MV-4-11 (cell line): ENCODE measurements at places on chromosomes 12 and 14.

- DNase-seq, result no peak
Measured at GRCh38 chr12:3550839-3551238, 59.8 kb downstream of the PRMT8 start.

DNA sequence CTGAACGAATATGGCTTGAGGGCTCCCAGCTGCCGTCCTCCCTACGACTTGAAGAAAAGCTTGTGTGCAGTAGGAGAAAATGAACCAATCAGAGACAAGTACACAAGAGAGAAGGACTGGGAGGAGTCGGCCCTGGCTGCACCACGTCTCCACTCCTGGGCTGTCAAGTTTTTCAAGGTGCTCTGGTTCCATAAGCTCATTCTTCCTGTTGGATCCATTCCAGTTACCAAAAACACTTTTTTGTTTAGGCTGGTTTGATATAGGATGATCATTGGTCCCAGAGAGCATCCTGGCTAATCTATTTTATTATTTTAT is 2.8 kb upstream of the A2ML1 start:
- no peak for DNase-seq

- DNase-seq, result peak; percentile 82
Measured at GRCh38 chr14:20652996-20653975, 11.8 kb upstream of the OR6S1 start.

DNA sequence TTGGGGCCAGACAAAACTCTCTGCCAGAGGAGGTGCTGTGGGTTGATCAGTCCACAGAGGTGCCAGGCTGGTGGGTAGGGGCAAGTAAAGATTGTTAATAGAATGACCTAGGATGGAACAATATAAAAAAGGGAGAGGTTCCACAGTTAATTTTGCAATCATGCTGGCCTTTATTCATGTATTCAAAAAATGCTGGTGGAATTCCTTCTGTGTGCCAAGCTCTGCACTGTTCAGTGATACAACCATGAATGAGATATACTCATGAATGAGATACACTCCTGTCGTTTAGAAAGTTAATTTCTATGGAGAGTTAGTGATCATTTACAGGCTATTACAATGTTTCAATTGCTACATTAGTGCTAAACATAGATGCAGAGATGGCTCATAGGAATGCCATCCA is 252.6 kb upstream of the RMST start:
- no peak for DNase-seq

DNA sequence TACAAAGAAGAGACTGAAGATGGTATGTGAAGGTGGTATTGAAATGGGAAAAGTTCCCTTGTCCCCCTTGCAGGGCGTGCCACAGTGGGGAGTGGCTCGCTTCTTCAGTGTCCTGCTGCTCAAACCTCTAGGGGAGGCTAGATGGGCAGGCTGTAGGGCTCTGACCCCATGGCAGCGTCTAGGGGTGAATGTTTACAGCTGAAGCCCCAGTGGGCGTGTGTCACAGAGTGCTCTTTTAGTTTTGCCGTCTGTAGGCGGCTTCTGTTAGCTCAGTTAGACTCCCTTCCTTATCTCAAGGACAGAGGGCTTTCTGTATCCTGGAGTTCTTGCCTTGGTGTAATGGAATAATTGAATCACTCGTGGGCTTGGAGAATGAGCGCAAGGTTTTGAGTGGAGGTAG is 266.2 kb downstream of the RAD51B start:
- no peak for DNase-seq

- DNase-seq, result peak; percentile 82
Measured at GRCh38 chr12:117333331-117333881, 28.0 kb downstream of the NOS1 start.

DNA sequence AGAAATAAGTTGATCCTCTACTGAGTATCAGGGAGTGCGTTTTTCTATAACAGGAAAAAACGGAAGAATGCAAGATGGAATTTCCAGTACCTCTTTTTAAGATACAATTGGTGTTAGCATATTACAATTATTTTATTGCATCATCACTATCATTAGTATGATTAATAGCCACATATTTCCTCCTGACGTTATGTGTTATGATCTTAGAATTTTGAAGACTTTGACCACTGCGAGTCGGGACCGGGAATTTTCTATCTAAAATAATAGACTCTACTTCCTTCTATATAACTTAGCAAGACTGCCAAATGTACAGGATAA is 679 bp upstream of the SAV1 start:
- DNase-seq, result no peak

- DNase-seq, result peak; percentile 20
Measured at GRCh38 chr14:64979336-64980074, 7.2 kb upstream of the FNTB start.

GRCh38 chr12:5013266-5013730 is 30.4 kb upstream of the KCNA5 start:
- DNase-seq, result peak; percentile 85

GRCh38 chr12:88970740-88971139 is 381.6 kb downstream of the DUSP6 start:
- DNase-seq, result no peak

DNA sequence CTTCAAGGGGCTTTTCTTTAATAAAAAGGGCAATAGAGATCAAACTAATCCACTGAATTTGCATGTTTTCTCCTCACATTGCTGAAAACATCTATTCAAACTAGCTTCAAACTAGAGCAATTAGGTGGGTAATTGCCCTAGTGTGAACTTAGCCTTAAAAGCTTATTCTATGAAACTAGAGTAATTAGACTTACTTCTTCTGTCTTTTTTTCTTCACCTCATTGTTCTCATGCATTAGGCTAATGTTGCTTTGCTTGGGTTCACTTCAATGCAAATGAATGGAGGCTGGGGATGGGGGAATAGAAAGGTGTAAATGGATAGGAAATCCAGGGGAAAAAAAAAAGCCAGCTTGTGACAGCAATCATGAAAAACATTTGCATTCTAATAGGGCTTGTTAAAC is 414.8 kb upstream of the LMO3 start:
- DNase-seq, result no peak

DNA sequence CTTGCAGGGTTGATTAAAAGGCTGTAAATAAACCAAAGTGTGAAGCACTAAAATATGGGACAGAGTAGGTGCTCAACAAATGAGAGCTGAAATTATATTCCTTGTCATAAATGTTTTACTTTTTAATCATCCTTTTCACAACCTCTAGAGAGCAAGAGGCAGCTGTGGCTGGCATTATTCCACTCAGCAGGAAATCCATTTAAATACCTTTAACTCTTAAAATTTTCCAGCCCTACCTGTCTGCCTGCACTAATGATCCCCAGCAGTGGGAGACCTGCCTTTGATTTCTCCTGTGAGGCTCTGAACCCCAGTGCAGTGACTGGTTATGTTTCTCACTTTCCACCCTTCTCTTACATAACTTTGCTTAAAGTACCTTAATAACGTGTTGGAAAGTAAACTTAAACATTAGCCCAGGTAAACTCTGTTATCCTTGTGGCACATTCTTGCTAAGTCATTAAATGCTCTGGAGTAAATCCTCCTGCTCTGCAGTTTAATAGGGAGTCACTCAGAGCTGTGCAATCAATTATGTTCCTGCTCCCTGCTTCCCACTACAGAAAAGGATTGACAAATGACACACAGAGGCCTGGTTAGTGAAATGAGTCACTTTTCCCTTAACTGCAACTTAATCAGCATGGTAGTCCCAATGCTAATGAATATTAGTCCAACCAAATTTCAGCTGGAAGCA is 755.7 kb upstream of the USP15 start:
- DNase-seq, result no peak

- DNase-seq, result no peak
Measured at GRCh38 chr12:118827606-118828005, 153.7 kb upstream of the SRRM4 start.

GRCh38 chr12:622416-622815 is 40.8 kb downstream of the NINJ2 start:
- peak; percentile 73 for DNase-seq

DNA sequence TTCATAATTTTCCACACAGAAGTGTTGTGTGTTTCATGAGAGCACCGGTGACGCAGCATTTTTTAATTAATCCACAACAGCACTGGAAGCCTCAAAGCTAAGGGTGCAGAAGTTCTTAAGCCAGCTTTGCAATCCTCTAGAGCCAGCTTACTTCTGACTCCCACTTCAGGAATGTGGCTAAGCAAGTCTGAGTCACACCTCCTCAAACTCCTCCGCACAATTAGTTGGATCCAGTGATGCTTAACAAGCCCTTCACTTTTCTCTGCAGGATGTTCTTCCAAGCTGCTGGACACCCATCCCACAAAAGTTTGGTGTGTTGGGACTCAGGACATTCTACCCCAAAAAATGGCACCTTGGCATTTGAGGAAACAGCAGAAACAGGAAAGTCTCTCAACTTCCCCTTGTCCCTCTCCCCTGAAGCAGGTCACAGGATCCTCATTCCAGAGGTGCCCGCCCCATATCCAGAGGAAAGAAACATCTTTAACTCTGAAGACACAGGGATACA is 210.0 kb downstream of the PPM1H start:
- peak; percentile 41 for DNase-seq

DNA sequence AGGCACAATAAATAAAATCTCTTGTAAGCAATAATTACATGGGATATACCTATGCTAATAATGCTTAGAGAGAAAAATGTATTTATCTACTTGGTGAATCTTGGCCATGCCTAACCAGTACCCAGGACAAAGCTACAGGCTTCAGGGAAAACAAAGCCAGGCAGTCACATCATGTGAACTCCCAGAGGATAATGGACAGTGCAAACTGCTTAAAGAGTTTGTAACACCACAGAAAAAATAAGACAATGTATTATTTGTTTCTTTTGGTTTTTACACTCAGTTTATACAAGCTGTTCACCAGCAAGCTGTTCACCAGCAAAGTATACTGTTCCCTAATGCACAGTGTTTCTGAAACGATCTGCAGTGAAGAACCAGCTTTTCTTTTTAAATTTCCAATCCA is 38.0 kb downstream of the DICER1 start:
- no peak for DNase-seq

GRCh38 chr12:129331356-129332085 is 478.2 kb downstream of the GLT1D1 start:
- DNase-seq, result no peak

GRCh38 chr12:109729371-109729781 is 15.8 kb downstream of the FAM222A start:
- DNase-seq, result no peak

- DNase-seq, result no peak
Measured at GRCh38 chr12:128627659-128628058, 196.1 kb downstream of the SLC15A4 start.
